ENCODE measurements at places on chromosomes 7 and 10.
A peak's percentile ranks its signal among the peaks of the same experiment; 100 is the strongest.

DNA sequence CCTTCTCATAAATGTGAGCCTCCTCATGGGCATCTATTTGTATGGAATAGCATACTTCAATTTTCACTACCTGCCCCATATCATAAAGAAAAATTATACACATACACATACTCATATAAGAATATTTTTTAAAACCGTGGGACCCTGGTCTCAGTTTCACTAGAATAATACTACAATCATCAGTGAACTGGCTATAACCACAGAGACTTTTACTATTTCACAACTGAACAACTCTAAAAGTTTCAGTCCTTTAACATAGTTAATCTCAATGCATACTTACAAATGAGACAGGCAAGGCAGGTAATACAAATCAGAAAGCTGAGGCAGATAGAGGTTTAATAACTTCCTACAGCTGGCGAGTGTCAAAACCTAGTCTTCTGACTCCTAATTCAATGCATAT is 83.1 kb downstream of the LRRN3 start:
- no peak for DNase-seq

DNA sequence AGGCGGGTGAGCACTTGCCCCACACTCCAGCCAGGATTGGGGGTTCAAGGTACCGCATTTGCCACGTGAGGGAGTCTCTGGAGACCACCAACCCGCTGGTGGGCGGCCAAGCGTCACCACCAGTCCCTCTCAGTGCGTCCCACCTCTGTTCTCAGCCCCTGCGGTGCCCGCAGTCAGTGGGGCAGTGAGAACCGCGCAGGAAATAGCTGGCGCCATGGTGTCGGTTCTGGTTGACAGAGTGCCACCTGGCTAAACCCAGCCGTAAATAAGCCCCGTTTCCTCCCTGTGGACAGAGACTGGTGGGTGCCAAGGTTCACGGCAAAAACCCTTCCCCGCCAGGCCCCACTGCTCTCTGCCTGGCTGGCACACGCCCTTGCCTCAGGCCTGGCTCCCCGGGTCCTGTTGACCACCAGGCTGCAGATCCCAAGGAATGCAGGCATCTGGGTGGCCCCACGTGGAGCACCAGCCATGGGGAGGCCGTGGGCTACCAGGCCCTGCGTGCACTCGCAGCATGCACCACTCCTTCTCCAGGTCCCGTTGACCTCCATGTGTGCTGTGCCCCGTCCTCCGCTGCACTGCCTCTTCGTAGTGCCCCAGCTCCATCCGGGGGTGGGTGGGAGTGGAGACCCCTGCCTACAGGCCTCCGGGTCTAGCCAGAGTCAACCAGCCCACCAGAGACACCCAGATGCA is 140.0 kb downstream of the LHPP start:
- no peak for DNase-seq

DNA sequence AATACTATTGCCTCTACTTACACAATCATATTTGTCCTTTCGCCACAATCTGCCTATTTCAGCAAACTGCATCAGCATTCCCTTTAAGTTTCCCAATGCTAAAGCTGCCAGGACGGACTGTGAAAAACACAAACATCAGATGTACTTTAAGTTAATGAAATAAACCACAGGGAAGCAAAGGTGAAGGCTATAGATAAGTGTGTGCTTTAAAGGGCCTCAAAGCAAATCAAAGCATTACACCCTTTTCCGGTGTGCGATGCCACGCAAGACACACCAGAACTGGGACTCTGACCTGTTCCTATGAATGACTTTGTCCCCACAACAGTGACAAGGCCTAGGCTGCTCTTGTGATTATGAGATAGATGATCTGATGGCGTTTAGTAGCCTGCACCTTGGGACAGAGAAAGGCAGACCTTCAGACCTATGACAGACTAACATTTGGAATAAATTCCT is 23.4 kb downstream of the SLC26A3 start:
- DNase-seq = no peak

GRCh38 chr10:101346177-101346576 is 7.8 kb upstream of the BTRC start:
- DNase-seq = no peak

- DNase-seq = no peak
Measured at GRCh38 chr7:137731436-137731835, 115.3 kb downstream of the DGKI start.

- DNase-seq = peak; percentile 29
Measured at GRCh38 chr7:65722361-65722792, 150.5 kb upstream of the VKORC1L1 start.

DNA sequence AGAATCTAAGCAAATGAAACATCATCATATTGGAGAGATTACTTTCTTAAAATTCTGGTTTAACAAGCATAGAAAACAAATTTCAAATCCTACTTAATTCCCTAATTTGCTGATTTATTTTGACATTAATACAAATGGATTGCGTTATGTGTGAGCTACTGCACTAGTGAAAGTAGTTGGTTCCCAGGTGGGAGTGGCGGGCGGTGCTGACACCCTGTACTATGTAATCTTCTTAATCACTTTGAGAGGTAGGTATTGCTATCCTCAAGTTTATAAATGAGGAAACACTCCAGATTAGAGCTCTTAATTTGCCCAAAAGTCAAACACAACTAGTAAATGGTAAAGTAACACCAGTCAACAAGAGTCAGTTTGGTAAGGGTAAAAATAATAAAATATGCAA is 131.1 kb downstream of the ELAPOR2 start:
- no peak for DNase-seq

DNA sequence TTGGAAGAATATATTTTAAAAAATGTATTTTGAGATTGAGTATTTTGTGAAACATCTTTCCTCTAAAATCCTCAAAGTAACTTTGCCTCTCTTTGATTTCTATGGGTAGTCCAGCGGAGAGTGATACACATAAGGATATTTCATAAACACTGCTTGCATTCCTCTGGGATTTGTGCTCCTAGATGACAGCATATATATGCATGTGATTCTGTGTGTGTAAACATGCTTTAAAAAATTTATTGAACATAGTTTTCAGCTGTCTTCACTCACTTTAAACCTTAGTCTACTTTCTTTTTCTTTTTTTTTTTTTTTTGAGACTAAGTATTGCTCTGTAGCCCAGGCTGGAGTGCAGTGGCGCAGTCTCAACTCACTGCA is 84.6 kb downstream of the KAT6B start:
- no peak for DNase-seq

GRCh38 chr10:100995181-100995580 is 4.4 kb upstream of the LZTS2 start:
- no peak for DNase-seq

DNA sequence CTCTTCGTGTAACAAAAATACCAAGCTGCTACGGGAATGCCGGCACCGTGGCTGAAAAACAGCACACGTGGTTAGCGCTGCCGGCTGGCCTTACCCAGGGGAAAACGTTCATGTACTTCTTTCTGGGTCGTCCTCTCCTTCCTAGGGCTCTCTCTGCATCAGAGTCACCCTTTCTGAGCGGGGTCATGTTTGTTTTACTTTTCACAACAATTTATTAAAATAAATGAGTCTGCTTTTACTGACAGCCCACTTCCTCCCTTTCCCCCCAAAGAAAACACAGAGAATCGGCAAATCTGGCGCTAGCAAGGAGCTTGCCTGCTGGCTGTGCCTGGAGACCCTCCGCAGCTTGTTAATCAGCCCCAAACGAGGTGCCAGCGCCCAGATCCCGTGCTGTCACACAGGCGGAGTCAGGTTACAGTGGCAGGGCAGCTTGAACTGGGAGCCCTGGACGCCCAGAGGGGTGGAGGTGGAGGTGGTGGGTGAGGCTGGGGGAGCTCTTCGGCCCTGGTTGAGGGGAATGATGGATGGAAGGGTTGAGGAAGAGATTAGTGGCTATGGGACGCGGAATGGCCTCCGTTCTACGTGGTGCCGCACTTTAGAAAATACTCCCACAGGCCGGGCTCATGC is 162.2 kb upstream of the TNS3 start:
- DNase-seq = no peak

DNA sequence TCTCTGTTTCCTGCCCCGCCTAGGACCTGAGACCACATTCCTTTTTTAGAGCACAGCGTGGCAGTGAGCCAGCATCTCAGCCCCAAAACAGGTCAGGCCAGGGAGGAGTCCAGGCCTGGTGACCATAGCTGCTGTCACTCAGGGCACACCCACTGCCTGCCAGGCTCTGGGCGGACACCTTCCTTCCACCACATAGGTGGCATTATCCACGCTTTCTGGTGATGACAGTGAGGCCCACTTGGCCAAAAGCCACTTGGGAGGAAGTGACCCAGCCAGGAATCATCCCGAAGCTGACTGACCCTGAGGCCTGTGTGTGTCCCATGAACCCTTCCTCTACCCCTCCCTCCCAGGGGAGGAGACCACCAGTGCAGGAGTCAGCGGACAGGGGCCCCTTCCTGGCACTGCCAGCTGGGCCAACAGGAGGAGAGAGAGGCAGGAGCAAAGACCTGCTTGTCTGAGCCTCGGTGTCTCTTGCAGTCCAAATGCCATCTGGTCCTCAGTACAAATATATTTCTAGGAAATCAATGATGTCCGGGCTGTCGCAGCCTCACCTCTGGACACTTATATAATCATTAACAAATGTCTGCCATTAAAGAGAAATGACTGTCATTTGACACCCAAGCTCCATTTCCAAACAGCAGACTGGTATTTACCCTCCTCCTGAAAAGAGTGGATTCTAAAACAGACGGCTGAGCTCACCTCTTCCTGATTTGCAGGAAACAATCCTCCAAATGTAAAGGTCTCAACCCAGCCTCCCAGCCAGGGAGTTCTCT is 63.0 kb downstream of the ABRAXAS2 start:
- no peak for DNase-seq

- no peak for DNase-seq
Measured at GRCh38 chr10:28302012-28302637, 739 bp downstream of the MPP7 start.

DNA sequence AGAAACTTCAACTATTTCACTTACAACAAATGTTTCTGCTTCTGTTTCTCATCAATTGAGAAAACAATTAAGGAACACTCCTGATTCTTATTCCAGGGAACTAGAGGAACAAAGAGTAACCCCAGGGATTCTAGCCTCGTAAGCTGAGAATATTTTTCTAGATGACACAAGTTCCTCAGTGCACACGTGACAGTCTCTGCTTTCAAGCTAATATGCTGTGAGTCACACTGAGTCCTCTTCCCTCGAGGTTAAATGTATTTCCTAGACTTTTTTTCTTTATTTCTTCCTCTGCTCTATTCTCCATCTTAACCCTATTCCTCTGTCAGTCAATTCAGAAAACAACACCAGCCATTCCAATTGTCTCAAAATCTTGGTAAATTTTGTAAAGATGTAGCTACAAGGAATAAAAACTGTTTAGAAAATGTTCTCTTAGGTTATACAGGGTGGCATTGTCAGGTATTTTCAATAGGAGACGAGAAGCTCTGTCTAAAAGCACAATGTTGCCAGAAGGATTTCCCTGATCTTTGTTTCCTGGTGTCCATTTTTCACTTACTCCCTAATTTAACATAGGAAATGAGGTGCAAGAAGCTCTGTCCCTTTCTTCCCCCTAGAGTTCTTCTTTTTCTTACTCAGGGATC is 5.8 kb upstream of the C1GALT1 start:
- no peak for DNase-seq

- no peak for DNase-seq
Measured at GRCh38 chr10:11887381-11888227, 64.4 kb downstream of the PROSER2 start.

- DNase-seq = peak; percentile 49
Measured at GRCh38 chr7:38796626-38797501, 112.1 kb downstream of the VPS41 start.

GRCh38 chr7:130151591-130152492 is 53.4 kb downstream of the TMEM209 start:
- no peak for DNase-seq

DNA sequence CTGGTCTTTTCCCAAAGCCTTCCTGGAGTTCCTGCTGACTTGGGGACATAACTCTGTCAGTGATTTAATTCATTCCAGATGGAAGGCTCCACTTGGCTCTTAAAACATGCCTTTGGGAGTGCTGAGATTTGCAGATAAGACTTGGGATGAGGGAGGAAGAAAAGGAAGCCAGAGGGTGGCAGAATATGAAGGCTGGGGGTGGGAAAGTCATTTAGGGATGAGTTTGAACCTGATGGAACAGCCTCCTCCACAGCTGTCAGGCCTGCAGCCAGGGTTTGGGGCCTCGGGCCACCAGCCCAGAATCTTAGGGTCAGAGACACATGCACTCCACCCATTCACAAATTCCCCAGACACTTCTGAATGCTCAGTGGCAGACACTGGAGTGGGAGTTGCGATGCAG is 28.4 kb upstream of the EIF5AL1 start:
- no peak for DNase-seq

DNA sequence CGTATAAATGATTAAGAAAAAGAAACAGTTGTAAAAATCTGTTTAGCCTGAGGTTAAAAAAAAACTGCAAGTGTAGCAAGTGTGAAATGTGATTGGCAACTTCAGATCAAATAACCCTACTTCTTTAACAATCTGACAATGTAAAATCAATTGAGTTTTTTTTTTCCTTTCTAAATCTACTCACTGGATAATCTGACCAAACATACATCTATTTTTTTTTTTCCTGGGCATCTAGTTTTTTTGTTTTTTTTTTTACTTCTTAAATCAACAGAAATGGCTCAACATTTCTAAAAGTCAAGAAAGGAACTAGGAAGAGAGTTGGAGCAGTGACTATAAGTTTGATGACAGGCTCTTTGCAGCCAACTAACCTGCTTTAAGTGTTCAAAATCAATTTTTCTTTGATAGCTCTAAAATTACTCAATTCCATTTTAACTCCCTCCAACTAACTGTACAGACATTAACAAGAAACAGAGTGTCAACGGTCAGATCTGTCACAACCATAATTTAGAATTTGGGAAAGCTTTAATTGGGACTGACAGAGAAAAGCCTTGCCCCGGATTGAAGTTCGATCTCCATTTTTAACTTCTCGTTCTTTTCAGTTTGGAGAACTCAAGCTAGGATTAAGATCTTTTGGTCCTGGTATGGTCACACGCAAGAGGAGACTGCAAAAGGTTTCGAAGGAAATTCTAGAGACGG is 1.2 kb downstream of the ARL3 start:
- no peak for DNase-seq

- DNase-seq = no peak
Measured at GRCh38 chr7:105210721-105211205, 178.0 kb downstream of the SRPK2 start.

- no peak for DNase-seq
Measured at GRCh38 chr7:74015670-74016069, 12.3 kb upstream of the ELN start.

GRCh38 chr7:138475377-138475776 is 15.3 kb downstream of the TRIM24 start:
- DNase-seq = no peak

GRCh38 chr7:92313055-92313454 is 67.3 kb downstream of the ANKIB1 start:
- DNase-seq = no peak

- no peak for DNase-seq
Measured at GRCh38 chr7:80533287-80533686, 21.4 kb upstream of the GNAT3 start.

- no peak for DNase-seq
Measured at GRCh38 chr7:98334081-98334480, 52.6 kb downstream of the BRI3 start.

DNA sequence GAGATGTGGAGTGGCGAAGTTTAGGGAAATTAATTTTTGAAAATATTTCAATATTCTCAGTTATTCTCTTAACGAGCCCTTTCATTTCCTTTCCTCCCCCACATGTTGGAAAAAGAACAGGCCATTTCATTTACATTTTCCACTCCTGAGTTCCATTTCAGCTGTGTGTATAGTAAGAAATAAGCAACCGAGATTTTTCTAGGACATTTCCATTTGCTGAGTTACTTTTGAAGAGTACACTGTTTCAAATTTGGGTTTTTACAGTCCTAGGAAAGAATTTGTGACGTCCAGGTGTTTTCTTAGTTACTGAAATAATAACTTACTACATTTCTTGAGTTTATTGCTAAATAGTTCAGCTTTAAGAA is 1.2 kb downstream of the SEPTIN7 start:
- no peak for DNase-seq

GRCh38 chr7:134016223-134016941 is 110.8 kb upstream of the LRGUK start:
- peak; percentile 60 for DNase-seq
